ENCODE measurements at places on chromosomes 1 and 21. TPM values are rescaled to one million over a fixed set of nuclear protein-coding genes. Genes with fewer than 3 reads are reported as not detected.

GRCh38 chr1:42144711-42145388 is 8.4 kb upstream of the GUCA2B start:
- H3K4me3 ChIP-seq = no peak overlapping the region
- no peaks in the 10 kb centered on the region for H3K4me1 ChIP-seq
- no peak for DNase-seq
- H3K36me3 ChIP-seq = no peaks in the 10 kb centered on the region

GRCh38 chr1:12542138-12542465 is 75.9 kb downstream of the DHRS3 start:
- no peak for DNase-seq
- H3K27ac ChIP-seq = no peak overlapping the region
- no peaks in the 10 kb centered on the region for H3K4me1 ChIP-seq
- no peak overlapping the region for H3K4me3 ChIP-seq

GRCh38 chr1:25806418-25806817 is 6.4 kb downstream of the SELENON start:
- peaks cover 5% of the 10 kb centered on the region for H3K36me3 ChIP-seq
- H3K27me3 ChIP-seq = no peaks in the 10 kb centered on the region
- no peak overlapping the region for H3K27ac ChIP-seq
- DNase-seq = no peak
- H3K4me3 ChIP-seq = no peak overlapping the region

- DNase-seq = no peak
- no peak overlapping the region for H3K4me3 ChIP-seq
- H3K4me1 ChIP-seq = peaks cover 30% of the 10 kb centered on the region
Observed at GRCh38 chr1:202202500-202203168, 9.0 kb downstream of the LGR6 start.

ATP1A4 gene
- polyA plus RNA-seq = not detected

GRCh38 chr1:227002531-227003049 is 62.5 kb downstream of the COQ8A start:
- H3K27ac ChIP-seq = no peak overlapping the region
- DNase-seq = no peak
- H3K36me3 ChIP-seq = no peaks in the 10 kb centered on the region
- H3K4me3 ChIP-seq = no peak overlapping the region

SETD4 gene
- polyA plus RNA-seq = 7.1 TPM

DNA sequence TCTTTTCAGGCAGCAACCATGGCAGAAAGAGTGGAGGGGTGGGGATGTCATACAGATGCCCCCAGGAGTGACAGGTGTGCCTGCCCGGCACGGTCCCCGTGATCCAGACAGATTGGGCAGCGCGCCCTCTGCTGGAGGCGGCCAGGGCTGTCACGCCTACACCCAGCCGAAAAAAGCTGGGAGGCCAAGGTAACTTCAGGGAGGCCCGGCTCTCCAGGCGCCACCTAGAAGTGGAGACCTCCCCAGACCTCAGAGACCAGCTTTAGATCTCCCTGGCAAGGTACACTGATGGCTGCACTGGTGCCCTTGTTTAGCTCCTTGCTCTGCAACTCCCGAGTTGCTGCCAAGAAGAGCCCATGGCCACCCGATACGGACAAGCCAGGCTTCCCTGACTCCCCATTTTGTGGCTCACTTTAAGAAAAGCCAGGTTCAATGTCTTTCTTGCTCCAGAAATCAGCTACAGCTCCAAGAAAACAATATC is 6.6 kb downstream of the GOLT1A start:
- H3K27ac ChIP-seq = no peak overlapping the region
- H3K4me1 ChIP-seq = no peaks in the 10 kb centered on the region
- H3K27me3 ChIP-seq = peaks cover 5% of the 10 kb centered on the region
- peak; percentile 61 for DNase-seq
- no peak overlapping the region for H3K4me3 ChIP-seq
